ENCODE measurements at places on chromosomes 6 and 20.

GRCh38 chr6:159469443-159469842 is 223.6 kb downstream of the SOD2 start:
- no peak for DNase-seq

- DNase-seq = no peak
Measured at GRCh38 chr6:14889188-14889587, 356.7 kb upstream of the JARID2 start.

- DNase-seq = peak; percentile 55
Measured at GRCh38 chr20:64065974-64066343, 3.0 kb downstream of the TCEA2 start.

GRCh38 chr6:139540276-139540675 is 165.8 kb upstream of the CITED2 start:
- DNase-seq = peak; percentile 29

- no peak for DNase-seq
Measured at GRCh38 chr6:158634695-158635426, 9.7 kb downstream of the DYNLT1 start.

GRCh38 chr6:140434761-140435160 is 1060.3 kb upstream of the CITED2 start:
- no peak for DNase-seq

DNA sequence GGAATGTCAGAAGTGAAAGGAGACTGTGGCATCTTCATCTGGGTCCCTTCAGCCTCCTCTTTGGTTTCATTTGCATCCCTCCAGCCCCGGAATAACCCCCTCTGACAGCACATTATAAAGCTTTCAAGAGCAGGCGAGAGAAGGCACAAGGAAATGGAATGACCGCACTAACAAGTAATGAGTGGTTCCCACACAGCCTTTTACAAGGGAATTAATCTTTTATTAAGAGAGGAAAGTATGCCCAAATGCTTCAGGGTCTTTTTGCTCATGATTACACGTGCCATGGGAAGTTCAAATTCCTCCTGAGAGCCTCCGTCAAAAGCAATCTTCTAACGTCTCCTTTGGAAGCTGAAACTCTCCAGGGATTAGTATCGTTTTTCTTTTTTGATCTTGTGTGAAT is 347.0 kb downstream of the BTBD3 start:
- no peak for DNase-seq

- DNase-seq = no peak
Measured at GRCh38 chr20:699811-700338, 24.3 kb upstream of the SCRT2 start.

GRCh38 chr6:163756079-163756478 is 341.6 kb downstream of the QKI start:
- no peak for DNase-seq

GRCh38 chr20:24813936-24814335 is 135.1 kb upstream of the CST7 start:
- no peak for DNase-seq

GRCh38 chr6:138598562-138599173 is 99.4 kb upstream of the NHSL1 start:
- no peak for DNase-seq

DNA sequence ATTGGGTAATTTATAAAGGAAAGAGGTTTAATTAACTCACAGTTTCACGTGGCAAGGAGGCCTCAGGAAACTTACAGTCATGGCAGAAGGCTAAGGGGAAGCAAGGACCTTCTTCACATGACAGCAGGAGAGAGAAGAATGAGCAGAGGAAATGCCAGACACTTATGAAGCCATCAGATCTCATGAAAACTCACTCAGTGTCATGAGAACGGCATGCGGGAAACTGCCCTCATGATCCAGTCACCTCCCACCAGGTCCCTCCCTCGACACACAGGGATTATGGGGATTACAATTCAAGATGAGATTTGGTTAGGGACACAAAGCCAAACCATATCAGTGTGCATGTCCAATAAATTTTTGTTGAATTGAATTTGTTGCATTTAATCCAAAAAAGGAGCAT is 52.0 kb downstream of the ECT2L start:
- DNase-seq = no peak

- no peak for DNase-seq
Measured at GRCh38 chr6:30787954-30788353, 43.6 kb upstream of the IER3 start.

GRCh38 chr6:21739838-21740237 is 146.3 kb downstream of the SOX4 start:
- no peak for DNase-seq

GRCh38 chr6:150116200-150116800 is 26.5 kb upstream of the PPP1R14C start:
- no peak for DNase-seq

GRCh38 chr6:16477367-16478149 is 239.2 kb downstream of the GMPR start:
- no peak for DNase-seq

DNA sequence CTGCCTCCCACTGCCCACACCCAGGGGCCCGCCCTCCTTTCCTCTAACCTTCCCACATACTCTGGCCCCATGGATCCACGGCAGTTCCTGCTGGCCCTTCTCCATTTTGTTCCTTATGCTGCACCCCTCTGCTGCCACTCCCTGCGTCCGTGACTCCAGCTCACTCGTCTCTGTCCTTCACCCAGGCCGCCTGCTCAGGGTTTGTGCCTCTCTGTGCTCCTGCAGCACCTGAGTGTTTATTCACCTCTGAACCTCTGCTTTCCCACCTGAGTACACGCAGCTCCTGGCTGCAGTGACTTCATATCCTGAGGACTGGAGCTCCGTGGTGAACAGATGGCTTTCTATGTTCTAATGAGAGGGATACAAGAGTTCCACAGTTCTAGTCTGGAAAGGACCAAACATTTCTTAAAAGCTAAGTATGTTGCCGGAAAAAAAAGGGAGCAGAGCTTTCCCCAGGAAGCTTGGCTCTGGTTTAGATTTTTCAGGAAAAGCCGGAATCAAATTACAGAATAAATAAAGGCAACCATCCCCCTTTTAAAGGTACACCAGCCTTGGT is 1.5 kb upstream of the GNRH2 start:
- DNase-seq = no peak

- DNase-seq = no peak
Measured at GRCh38 chr6:21798468-21798867, 204.9 kb downstream of the SOX4 start.

DNA sequence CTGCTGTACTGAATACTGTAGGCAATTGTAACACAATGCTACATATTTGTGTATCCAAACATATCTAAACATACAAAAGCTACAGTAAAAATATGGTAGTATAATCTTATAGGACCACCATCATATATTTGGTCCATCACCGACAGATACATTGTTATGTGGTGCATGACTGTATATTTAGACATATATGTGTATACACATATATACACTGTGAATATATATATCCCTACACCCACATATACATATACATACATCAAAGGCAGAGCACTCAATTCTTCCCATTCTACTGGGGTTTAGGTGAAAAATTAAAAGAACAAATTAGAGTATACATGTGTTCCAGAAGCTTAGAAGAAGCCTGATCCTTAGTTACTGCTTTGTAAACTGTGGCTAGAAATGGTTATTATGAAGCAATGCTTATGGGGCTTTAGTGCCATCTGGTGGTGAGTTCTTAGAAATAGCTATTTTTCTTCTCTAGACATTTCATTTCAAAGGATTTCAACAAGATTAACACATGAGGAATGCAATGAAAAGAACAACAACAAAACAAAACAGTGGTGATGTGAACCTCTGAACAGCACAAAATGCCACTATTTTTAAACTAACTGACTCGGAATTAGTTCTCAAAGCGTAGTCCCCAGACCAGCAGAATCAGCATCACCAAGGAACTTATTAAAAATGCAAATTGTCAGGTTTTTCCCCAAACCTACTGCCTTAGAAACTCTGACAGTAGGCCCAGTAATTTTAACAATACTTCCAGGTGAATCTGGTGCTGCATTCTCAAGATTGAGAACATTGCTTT is 38.0 kb downstream of the PKHD1 start:
- peak; percentile 11 for DNase-seq

- no peak for DNase-seq
Measured at GRCh38 chr6:42610416-42610815, 46.6 kb downstream of the UBR2 start.

DNA sequence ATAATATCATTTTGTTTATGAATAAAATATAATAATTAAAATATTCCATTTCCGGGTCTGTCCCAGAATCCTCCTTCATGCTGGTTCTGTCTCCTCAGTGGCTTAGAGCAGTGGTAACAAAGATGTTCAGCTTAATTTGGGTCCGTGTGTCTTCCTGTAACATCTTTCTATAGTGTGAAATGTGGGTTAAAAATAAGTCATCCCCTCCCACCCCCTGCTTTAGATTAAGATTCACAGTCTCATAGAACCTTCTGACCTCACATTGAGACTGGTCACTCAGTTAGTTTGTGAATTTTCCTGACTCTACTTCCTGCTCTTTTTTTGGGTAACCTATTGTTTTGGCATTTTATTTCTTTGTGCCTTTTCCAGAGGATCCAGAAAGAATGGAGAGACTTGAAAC is 55.2 kb downstream of the SLX4IP start:
- no peak for DNase-seq

GRCh38 chr20:50417484-50418235 is 92.5 kb upstream of the PTPN1 start:
- no peak for DNase-seq

DNA sequence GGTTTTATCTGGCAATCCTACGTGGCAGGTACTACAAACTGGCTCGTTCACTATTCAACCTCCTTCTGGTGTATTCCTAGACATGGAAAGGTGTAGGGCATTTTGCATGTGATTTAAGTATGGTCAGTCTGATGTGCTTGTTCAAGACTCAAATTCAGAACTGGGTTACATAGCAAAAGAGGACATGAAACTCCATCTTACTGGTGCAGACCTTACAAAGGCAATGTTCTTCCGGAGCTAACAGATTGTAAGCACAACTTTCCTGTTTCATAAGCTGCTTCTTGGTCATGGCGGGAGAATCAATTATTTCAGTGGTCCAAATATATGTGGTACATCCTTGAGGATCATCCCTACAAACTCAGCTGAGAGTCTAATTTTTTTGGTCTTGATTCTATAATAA is 703.4 kb downstream of the EPM2A start:
- no peak for DNase-seq

- no peak for DNase-seq
Measured at GRCh38 chr6:33277663-33278391, 904 bp downstream of the B3GALT4 start.

DNA sequence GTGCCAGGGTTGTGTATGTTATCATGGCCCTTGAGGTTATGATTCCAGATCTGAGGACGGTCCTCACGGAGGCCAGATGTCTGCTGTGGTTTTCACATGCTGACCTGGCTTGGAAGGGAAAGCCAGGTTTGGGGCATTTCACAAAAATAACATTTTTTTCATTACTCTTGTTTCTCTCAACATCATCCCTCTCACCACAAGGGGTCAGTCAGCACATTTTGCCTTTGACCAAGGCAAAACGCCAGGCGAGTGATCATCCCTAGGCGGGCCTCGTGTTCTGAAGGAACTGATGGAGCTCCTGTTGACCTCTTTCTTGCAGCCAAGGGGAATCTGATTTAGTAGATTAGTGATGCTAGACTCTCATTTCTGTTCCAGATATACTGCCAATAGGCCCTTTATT is 133.5 kb downstream of the TBC1D7 start:
- peak; percentile 2 for DNase-seq

DNA sequence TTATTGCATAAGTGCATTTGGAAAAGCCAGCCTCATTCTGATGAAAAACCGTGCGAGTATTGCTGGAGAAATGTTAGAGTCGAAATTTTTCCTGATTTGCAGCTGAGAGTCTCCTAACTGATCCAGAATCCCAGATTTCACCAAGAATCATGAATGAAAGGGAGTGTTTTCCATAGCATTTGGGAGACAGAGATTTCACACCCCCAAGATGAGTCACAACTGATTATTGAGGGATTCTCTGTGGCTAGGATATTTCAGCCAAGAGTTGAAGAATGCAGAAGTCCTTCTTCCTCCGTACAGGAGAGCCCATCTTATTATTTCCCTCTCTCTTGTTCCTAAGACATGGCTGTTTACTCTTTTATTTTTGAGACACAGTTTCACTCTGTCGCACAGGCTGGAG is 82.2 kb upstream of the SALL4 start:
- DNase-seq = no peak

GRCh38 chr6:63448229-63448628 is 124.1 kb upstream of the LOC128125822 start:
- no peak for DNase-seq

DNA sequence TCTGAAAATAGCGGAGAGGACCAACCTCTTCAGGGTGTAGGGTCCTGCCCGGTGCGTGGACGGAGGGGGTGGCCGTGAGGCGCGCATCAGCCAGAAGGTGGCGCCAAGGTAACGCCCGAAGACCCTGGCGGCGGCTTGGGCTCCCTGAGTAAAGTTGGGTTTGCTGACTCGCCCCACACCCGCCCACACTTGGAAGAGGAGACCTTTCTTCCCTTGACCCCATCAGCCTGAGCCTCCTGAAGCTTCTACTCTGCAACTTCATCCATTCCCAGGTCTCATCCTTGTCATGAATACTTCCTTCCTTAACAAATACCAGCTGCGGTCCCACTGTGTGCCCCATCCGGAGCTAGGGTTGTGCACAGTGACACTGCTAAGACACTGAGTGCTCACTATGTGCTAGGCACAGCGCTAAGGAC is 14.6 kb downstream of the CD40 start:
- DNase-seq = peak; percentile 56

DNA sequence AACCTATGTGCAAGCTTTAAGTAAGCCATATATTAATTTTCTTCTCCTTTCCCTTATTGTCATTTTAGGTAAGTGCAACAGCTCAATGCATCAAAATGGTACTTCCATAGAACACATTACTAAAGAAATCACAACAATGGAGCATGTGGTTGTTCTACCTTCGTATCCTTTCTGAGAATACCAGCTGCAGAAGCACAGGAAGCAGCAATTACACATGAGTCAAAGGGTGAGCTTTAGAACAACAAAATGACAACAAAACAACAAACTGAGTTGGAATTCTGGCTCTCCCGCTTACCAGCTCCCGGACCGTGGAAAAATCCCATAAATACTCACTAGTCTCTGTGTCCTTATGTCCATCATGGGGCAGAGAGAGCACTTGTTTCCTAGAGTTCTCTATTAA is 108.9 kb downstream of the BCAS1 start:
- no peak for DNase-seq

GRCh38 chr20:21557241-21558020 is 43.6 kb upstream of the NKX2-2 start:
- no peak for DNase-seq

DNA sequence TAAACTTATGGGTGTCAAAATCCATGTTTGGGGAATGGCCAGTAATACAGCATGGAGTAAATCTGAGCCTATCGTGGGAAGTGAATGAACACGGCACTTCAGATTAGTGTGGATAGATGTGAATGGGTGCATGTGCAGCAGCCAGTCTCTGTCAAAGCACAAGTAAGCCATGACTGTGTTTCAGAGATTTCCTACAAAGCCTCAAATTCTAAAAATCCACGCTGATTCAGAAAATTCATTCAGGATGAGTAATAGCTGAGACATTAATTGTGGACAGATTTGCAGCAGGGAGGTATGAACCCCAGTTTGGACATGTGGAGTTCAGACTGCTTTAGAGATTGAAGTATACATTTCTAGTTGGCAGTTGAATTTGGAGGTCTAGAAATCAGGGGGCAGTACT is 115.1 kb downstream of the QKI start:
- DNase-seq = no peak
